ENCODE measurements at places on chromosomes 6 and 20.

- no peak for DNase-seq
Measured at GRCh38 chr20:33850159-33850558, 39.0 kb downstream of the CHMP4B start.

- DNase-seq, result no peak
Measured at GRCh38 chr6:122472022-122472340, 374 bp upstream of the SERINC1 start.

GRCh38 chr20:10513931-10514575, 78.9 kb downstream of the SLX4IP start:
- no peak for DNase-seq

DNA sequence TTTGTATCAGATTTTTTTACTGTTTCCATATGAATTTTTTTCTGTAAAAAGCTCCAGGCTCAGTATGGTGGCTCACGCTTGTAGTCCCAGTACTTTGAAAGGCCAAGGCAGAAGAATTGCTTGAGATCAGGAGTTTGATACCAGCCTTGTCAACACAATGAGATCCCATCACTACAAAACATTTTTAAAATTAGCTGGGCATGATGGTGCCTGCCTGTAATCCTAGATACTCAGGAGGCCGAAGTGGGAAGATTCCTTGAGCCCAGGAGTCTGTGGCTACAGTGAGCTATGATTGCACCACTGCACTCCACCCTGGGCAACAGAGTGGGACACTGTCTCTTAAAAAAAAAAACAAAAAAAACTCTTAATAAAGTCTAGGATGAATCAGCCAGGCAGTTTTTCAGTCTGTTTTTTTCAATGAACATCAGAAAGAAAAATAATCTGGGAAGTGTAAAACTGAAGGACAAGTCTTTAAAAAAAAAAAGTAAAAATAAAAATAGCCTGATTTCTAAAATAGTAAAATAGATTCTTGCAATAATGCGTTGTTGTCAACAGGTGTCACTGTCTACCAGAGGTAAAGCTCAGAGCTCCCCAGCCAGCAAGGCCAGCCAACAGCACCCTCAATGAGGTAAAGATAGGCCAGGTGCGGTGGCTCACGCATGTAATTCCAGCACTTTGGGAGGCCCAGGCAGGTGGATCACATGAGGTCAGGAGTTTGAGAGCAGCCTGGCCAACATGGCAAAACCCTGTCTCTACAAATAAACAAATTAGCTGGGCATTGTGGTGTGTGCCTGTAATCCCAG, 9.3 kb upstream of the ATG5 start:
- no peak for DNase-seq

DNA sequence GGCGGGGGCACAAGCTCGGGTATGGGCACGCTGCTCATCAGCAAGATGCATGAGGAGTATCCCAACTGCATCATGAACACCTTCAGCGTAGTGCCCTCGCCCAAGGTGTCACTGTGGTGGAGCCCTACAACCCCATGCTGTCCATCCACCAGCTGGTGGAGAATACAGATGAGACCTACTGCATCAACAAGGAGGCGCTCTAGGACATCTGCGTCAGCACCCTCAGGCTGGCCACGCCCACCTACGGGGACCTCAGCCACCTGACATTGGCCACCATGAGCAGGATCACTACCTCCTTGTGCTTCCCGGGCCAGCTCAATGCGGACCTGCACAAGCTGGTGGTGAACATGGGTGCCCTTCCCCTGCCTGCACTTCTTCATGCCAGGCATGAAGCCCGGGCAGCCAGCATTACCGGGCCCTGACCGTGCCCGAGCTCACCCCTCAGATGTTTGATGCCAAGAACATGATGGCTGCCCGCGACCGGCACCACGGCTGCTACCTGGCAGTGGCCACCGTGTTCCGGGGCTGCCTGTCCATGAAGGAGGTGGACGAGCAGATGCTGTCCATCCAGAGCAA, 12.8 kb downstream of the GABRR2 start:
- DNase-seq, result no peak

DNA sequence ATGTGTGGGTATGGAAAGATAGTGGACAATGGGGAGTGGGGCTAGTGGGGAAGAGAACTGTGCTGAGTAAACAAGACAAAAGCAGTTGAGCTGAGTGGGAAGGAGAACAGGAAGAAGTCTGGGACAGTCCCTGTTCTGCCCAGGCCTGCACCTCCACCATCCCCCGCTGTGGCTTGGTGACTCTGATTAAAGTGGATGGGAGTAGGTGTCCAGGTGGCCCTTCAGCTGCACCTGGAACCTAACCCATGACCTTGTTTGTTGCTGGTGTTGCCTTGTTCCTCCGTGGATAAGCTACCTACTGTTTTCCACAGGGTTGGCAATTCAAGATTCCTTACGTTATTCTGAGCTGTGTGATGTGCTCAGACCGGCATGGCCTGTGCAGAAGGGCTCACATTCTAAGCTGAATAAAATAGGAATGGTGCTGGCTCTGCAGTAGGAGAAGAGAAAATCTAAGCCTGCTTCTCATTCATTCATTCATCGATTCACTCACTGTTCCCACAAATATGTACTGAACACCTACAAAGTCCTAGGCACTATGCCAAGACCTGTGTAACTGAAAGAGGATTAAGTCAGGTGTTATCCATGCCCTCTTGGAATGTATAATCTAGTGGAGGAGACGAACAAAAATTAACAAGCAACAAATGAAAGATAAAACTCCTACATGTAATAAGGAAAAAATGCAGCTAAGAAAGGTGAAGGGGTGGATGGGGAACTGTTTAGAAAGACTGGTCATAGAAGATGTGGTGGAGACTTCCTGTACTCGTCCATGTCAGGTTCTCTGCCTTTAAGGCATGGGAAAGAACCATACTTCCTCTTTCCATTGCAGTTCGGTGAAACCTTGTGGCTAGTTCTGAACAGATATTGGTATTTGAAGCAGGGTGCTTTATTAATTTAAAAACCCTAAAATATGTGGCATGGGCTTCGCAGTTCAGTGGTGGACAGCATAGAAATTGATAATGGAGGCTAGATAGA, 10.1 kb upstream of the CALHM6 start:
- DNase-seq, result no peak

DNA sequence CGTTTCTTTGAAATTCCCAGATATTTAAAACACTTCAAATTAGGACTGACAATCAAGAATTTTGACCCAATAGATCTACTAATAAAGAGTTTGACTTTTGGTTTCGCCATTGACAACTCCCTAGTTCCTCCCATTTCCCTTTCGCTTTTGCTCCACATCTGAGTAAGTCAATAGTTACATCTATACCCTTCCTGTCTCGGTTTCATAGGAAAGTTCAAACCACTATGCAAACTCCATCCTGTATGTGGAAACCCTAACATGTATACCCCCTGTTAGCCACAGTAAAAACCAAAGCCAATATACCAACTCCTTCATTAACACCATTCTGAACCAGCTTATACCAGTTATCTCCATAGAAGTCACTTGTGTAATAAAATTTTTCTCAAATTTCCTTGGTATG, 311.1 kb downstream of the MMUT start:
- DNase-seq, result no peak

DNA sequence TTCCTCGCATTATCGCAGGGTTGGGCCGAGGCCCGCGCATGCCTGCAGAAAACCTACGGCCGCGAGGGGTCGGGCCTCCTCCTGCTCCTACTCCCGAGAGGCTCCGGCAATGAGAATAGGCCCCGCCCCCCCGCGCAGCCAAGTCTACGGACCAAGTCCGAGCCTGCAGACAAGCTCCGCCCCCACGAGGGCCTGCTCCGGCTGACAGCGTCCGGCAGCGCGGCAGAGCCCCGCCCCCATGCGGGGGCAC, 3.1 kb upstream of the GPSM3 start:
- peak; percentile 100 for DNase-seq

DNA sequence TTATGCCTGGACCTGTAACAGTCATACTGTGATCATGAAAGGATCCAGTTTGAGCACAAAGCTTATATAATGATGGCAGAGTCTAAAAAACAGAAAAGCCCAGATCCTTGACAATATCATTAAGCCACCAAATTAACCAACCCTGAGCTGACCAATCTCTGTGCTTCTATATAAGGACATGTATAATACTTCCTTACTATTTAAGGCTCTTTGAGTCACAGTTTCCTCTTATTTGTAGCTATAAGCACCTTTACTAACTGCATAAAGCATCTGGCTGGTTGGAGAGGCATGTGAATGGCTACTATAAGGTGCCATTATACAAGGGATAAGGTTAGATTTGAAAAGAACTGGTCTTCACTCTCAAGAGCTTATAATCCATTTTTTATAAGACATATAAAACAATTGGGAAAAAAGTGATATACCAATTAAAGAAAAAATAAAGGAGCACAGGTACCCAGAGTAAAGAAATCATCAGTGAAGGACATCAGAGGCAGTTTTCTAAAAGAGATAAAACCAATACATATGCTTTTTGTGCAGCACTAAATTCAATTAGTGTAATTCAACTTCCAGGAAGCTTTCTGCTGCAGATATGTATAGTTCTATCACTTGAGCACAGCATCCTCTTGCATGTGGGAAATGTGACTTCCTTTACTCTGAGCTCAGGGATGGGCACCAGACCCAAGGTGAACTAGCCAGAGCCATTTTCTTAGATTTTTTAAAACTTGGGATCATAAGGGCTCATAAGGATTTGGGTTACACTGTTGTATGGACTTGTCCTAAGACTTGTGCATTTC, 121.0 kb downstream of the BTBD9 start:
- DNase-seq, result no peak

GRCh38 chr6:105651969-105652368, 249.1 kb upstream of the PREP start:
- DNase-seq, result no peak

DNA sequence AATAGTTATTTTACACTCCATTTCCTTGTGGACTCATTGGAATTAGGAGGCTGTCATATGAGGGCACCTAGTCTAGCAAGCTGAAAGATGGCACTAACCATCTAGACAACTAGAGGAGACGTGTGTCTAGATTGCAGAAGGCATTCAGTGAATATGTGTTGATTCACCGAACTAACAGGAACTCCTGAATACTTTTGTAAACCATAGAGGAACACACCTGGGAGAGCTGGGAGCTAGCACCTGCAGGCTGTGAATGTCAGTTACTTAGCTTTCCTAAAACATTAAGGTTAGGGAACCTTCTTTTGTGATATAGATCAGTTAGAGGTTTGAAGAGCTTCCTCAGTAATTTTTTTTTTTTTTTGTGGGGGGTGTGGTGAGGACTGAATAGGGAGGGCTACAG, 7.7 kb downstream of the OPN5 start:
- DNase-seq, result no peak

- no peak for DNase-seq
Measured at GRCh38 chr6:84645000-84645399, 119.4 kb downstream of the TBX18 start.

- DNase-seq, result no peak
Measured at GRCh38 chr6:37331047-37331446, 22.7 kb upstream of the RNF8 start.

- no peak for DNase-seq
Measured at GRCh38 chr6:146336191-146336590, 207.4 kb upstream of the RAB32 start.

DNA sequence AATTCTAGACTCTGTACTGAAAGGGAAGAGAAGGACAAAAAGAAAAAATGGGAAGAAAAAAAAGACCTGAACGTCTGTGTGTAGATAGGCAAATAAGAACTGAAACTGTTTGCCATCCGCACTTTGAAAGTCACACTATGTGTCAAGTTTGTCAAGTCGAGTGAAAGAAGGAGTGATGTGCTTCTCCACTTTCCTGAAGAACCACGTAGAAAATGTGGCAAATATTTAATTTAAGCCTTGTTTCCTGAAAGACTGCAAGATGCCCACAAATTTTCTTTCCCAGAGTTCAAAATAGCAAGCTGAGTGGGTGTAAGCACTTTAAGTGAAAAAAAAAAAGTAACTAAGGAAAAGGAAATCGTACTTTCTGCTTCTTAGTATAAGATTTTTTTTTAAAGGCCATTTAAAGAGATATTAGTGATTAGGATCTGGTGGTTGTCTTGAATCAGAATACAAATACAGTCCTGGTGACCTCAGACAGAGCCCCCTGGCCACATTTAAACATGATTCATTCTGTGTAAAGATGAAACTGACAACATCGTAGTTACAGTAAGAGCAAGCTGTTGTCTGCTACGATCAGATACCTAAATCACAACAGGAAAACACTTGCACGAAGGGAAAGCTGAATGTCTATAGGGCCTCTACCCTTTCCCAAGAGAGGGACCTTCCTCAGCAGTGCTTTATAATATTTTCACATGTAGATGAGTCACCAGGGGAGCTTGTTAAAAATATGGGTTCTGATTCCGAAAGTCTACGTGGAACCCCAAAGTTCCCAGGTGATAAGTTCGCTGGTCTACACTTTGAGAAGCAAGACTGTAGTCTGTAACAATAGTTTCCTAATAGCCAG, 102.3 kb downstream of the HIVEP2 start:
- no peak for DNase-seq

DNA sequence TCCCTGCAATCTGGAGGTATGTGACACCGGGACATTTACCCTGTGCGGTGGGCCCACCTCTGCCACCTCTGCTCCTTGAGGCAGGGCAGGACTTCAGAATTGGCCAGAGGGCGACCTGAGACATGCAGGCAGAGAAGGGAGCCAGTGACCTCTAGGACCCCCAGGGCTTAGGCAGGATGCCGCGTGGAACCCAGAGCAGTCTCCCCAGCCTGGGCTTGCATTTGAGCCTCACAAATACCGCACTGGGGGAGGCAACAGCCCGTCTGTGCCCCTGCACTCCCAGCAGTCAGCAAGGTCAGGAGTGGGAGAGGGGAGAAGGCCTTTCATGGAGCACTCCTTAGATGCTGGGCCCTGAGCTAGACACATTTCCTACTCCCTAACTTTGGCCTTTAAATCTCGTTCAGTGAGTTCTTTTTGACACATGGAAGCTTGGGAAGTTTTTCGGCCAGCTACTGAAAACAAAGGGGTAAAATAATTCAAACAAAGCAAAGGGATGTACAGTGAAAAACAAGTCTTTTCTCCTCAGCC, 41.7 kb downstream of the C20orf203 start:
- no peak for DNase-seq

DNA sequence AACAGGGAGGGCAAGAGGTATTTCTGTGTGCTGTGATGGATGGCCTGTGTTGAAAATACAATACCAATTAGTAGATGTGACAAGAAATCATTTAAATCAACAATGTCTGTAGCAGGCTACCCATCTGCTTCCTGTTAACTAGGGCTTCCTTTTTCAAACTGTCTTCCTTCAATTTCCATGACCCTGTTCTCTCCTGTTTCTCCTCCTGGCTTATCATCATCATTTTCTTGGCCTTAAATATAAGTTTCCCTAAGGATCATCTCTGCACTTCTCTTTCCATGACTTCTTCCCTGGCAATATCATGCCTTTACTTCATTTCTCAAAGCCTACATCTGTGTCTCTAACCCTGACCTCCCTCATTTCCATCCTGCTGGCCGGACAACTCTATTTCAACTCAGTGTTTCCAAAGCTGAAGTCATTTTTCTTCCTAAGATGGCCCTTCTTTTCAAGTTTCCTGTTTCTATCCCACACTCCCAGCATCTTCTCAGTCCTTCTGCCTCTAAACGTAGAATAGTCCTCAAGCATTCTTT, 18.2 kb downstream of the ZC2HC1B start:
- no peak for DNase-seq

- no peak for DNase-seq
Measured at GRCh38 chr6:30776390-30777154, 32.2 kb upstream of the IER3 start.

GRCh38 chr6:45548657-45549515, 171.2 kb upstream of the SUPT3H start:
- DNase-seq, result no peak

- no peak for DNase-seq
Measured at GRCh38 chr6:89895276-89895874, 1.1 kb downstream of the GJA10 start.

GRCh38 chr6:137040393-137040792, 4.4 kb downstream of the IL20RA start:
- no peak for DNase-seq

GRCh38 chr6:46491628-46492547, 639 bp upstream of the RCAN2 start:
- no peak for DNase-seq

Measured in activated CD8-positive, alpha-beta memory T cell treated with anti-CD3 and anti-CD28 coated beads for 48 hours (primary cell).